RPMI7951 (cell line): ENCODE measurements at places on chromosomes 2 and 18. TPM values are rescaled to one million over a fixed set of nuclear protein-coding genes. Genes with fewer than 3 reads are reported as not detected.

DNA sequence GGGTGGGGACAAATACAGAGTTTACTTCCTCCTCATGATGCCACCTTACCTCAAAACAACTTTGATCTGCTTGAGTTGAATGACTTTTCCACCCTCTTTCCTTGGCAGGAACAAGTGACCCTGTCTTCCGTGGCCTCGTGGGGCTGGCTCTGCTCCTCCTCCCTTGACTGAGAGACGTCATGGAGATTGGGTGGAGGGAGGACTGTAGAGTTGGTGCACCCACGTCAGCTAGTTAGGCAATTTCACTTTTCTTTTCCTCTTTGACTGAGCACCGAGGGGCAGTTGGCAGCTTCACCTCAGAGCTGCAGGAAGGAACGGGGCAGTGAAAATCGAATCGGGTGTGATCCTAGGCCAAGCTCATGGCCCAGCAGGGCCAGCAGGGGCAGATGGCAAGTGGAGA lies at the start of gene SP140:
SP140 (plus strand) TSS at position 251 of the 400 bp plus-strand sequence; CDS start at position 360, 109 bp downstream.
- no peak for DNase-seq

GRCh38 chr18:69898241-69898861 lies 49.3 kb downstream of the CD226 start:
- no peak for DNase-seq

GRCh38 chr18:77366720-77367641 lies 117.3 kb downstream of the GALR1 start:
- peak; percentile 64 for DNase-seq

GRCh38 chr2:75480971-75481836 lies 79.5 kb downstream of the EVA1A start:
- DNase-seq, result peak; percentile 47

GRCh38 chr2:111659361-111660333 lies 224.3 kb downstream of the ANAPC1 start:
- peak; percentile 84 for DNase-seq

The TMEM37 gene
- total RNA-seq, result not detected in 2 replicates

DNA sequence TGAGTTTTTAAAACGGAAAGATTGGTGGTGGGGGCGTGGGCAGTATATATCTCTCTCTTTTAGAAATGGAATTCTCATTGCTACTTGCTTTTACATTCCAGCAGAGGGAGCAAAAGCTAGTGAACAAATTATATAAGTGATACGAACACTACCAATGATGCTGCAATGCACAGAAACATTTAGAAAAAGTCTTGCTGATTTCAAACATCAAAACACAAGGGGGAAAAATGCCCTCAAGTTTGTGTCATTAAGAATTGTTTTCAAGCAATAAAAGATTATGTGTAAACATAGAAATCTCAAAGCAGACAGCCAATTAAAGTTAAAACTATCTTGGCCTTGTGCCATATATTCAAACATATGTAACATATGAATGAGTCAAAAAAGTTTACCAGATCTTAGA lies 296.3 kb upstream of the KCNJ3 start:
- DNase-seq, result peak; percentile 16

- peak; percentile 66 for DNase-seq
These were observed 325.8 kb downstream of the DYSF start for GRCh38 chr2:71778936-71779773.

The USP37 gene
- 12.0 and 12.3 TPM in 2 replicates for total RNA-seq

GRCh38 chr18:5630900-5631413 lies 87.2 kb upstream of the EPB41L3 start:
- DNase-seq, result no peak

DNA sequence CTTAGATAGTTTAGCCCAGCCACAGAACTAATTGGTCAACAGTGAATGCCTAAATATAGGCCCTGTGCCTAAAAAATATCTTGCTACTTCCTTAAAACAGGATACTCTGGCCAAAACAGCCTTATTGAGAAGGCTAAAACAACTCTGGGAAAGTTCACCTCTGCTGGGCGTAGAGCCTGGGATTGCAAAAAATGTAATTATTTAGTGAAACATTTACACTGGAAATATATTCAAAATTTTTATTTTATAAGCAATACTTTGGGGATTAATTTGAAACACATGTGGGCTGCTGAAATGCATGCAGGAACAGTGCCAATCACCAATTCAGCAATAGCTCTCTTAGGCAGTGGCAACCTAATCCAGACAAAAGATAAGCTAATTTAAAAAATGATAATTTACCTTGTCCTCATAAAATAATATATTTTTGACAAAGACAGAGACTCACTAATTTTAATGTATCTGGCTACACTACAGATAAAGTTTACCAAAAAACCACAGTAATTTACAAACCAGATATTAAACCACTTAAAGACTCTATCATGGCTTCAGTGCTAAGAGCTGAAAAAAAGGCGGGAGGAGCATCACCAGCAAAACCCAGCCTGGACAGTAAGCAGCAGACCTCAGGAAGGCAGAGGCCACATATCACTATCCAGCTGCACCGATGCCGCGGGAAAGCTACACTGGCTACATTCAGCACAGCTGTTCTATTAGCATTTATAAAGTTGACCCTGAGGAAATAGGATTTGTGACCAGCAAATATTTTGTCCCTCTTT lies 18.5 kb downstream of the TRAK2 start:
- peak; percentile 67 for DNase-seq

DNA sequence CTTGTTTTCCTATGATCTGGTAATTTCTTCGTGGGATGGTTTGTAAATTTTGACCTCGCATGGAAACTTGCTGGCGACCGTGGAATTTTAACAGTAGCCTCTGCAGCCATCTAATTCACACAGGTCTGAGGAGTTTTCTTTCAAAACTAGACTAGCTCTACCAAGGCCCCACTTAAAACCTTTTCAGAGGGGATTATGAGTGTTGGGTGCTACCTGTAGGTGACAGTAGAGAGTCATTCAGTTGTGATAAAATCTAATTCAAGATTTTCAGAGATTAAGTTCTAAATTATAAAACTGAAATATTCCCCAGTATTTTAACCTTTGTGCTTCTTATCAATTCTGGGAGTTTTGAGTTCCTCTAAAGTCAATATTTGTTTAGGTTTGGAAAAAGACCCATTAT lies 31.0 kb downstream of the THSD7B start:
- no peak for DNase-seq

- no peak for DNase-seq
These were observed 219.0 kb downstream of the STK39 start for GRCh38 chr2:168028362-168028761.
